ENCODE measurements at places on chromosomes 13 and 19. TPM values are rescaled to one million over a fixed set of nuclear protein-coding genes. Genes with fewer than 3 reads are reported as not detected.

Gene ANKRD24
- total RNA-seq: 2.4 TPM

Gene PIAS4
- total RNA-seq: 59.4 TPM

Gene FGF9
- 0.20 TPM for total RNA-seq

Gene PLPPR3
- 61.2 TPM for total RNA-seq

Gene ZNF8
- 17.3 TPM for total RNA-seq

Gene SLC1A6
- total RNA-seq: 5.9 TPM

Gene HSD17B14
- 11.6 TPM for total RNA-seq
